ENCODE measurements at places on chromosomes 16 and 17.

DNA sequence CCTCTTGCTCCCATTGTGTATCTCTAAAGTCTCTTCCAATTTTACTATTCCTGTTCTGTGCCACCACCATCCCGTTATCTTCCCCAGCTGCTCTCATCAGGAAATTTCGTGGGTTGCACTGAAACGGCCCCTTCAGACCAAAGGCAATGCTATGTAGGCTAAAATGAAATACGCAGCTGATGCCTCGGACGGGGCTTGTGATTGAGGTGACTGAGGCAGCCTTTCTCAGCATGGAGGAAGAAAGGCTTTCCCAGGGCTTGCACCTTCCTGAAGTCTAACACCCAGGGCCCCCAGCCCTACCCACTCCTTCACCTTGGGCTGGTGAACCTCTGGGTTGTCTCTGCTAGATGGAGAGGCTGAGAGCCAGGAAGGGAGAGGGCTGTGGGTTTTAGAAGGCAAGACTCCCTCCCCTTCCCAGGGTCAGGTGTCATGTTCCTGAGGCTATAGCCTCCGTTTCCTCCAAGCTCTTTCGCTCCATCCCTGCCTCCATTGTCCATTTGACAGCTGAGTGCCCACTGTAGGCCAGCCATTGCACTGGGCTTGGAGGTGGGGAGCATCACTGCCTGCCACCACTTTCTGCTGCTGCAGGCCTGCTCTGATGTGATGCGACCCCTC lies 7.8 kb downstream of the CCDC200 start:
- H3K36me3 ChIP-seq: peaks cover 45% of the 10 kb centered on the region
- no peaks in the 10 kb centered on the region for H3K27me3 ChIP-seq
- no peak overlapping the region for H3K4me3 ChIP-seq

DNA sequence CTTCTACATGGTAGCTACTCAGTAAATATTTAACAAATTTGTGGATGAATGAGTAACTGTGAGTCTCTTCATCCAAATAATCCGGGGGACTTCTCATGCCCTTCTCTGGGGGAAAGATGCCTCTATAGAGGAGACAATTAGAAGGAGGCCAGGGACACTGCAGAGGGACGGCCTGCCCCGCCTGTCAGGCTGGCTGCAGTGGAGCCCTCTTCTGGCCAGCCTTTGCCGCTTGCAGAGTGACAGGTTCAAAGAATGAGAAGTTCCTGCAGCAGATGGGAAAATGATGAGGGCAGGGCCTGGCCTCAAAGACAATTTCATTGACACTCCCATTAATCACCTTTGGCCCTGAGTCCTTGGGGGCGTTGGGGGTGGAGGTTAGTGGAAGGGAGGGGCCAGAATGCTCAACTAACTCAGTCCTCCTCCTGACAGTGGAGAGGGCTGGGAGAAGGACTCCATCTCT lies 339.0 kb downstream of the MAF start:
- peaks cover 4% of the 10 kb centered on the region for H3K4me1 ChIP-seq
- H3K27ac ChIP-seq: no peak overlapping the region
- DNase-seq: peak; percentile 1
- no peak overlapping the region for H3K4me3 ChIP-seq
- no peaks in the 10 kb centered on the region for H3K36me3 ChIP-seq

- no peak overlapping the region for H3K27ac ChIP-seq
- H3K4me1 ChIP-seq: no peaks in the 10 kb centered on the region
- H3K36me3 ChIP-seq: peaks cover 22% of the 10 kb centered on the region
- H3K4me3 ChIP-seq: no peak overlapping the region
- DNase-seq: no peak
Measured at GRCh38 chr17:39271546-39271945, 45.8 kb upstream of the STAC2 start.

DNA sequence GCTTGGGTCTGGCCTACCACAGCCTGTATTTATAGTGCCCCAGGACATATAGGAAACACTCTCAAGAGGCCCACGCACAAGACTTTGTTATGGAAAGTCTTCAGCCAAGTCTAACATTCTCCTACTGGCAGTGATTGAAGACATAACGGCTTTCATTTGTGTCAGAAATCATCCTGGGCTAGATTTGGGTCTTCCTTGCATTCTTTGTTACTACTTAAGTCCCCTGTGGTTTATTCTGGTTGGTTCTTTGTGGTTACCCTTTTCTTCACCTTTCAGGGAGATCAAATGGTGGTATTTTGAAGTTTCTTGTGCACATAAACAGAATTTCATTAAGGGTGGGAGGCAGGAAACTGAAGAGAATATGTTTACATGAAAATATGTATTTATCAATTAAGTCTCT lies 37.7 kb downstream of the REXO5 start:
- no peak overlapping the region for H3K27ac ChIP-seq
- no peaks in the 10 kb centered on the region for H3K27me3 ChIP-seq
- no peak for DNase-seq

DNA sequence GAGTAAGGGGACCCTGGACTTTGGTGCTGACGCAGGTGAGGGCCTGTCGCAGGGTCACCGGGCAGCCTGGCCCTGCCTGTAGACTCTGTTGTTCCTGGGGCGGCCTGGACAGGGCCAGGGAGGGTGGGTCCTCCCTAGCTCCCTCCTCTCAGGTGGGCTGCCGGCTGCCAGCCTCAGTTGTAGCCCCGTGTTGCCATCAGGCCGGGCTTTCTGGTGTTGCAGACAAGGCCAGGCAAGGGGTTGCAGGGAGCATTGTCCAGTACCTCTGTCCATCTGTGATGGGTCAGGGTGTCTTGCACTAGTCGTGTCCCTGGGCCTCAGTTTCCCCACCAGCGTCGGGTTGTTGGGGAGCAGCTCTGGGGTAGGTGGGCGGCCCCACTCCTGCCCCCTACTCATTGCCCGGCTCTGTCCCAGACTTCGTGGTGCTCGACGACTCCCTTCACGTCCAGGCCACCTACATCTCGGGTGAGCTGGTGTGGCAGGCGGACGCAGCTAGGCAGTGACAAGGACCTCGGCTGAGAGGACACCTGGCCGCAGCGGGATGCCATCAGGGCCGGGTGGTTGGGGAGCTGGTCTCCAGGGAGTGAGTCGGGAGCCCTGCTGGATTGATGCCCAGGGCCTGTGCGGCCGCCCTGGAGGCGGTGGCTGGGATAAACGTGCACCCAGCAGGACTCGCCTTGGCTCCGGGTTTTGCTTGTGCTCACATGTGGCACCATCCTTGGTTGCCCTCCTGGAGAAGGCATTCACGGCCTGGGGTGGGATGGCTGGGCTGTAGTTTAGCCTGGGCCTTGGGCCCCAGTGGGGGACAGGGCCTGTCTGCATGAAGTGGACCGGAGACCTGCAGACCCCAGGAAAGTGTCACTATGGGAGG lies 1.9 kb downstream of the CEMP1 start:
- no peak overlapping the region for H3K27ac ChIP-seq
- H3K4me1 ChIP-seq: peaks cover 17% of the 10 kb centered on the region
- H3K27me3 ChIP-seq: no peaks in the 10 kb centered on the region
- H3K4me3 ChIP-seq: no peak overlapping the region

DNA sequence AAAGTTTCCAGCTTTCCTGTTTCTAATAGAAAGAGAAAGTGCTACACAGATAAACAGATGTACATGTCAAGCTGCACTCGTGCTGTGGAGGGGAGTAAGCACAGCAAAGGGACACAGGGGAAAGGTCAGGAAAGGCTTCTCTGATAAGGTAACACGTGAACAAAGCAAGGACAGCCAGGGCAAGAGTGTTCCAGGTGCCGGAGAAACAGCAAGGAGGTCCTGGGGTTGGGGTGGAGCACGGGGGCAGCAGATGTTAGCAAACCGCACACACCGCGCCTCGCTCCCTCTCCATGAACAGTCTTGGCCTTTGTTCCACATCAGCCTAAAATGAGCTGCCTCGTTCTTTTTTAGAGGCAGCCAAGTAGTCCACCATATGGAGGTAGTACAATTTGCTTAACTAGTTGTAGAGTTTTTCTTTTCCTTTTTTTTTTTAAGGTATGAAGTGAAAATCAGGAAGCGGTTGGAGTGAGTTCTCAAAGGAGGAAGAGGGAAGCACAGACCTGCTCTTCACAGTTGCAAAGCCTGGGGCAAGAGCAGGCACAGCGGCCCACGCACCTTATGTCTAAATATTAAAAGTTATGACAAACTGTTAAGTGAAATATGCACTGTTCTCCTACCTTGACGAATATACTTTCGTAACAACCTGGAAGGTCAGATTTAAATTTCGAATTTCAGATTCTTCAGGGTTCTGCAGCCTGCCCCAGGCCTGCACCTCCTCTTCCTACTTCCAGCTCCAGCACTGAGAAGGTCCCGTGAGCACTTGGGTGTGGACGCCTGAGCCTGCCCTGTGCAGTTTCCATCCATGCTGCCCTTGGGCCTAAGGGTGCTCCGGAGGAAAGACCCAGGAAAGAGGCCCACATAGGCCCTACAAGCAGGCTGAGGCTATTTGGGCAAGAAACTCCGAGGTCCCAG lies 41.5 kb upstream of the RPH3AL start:
- no peak for DNase-seq
- no peaks in the 10 kb centered on the region for H3K4me1 ChIP-seq
- H3K4me3 ChIP-seq: no peak overlapping the region
- H3K27me3 ChIP-seq: no peaks in the 10 kb centered on the region
- H3K36me3 ChIP-seq: no peaks in the 10 kb centered on the region

- H3K4me1 ChIP-seq: peaks cover 7% of the 10 kb centered on the region
- H3K4me3 ChIP-seq: no peak overlapping the region
- H3K27me3 ChIP-seq: no peaks in the 10 kb centered on the region
- DNase-seq: peak; percentile 38
- H3K36me3 ChIP-seq: no peaks in the 10 kb centered on the region
- H3K27ac ChIP-seq: no peak overlapping the region
Measured at GRCh38 chr17:78294776-78295175, 63.3 kb downstream of the TMEM235 start.

DNA sequence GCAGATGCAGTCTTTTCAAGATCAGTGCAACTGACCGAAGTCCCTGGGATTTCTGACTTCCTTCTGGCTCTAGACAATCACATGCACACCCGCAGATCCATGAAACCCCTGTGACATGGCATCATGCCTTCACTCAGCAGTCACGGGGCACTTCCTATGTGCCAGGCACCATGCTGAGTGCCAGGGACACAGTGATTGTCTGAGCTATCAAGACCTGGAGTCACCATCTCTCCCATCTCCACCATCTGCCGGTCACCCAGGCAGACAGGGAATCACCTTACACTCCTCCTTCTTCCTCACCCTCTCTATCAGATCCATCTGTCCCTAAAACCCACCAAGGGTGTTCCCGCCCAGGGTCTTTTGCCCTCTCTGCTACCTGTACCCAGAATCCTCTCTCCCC lies 5.3 kb downstream of the BEAN1 start:
- H3K4me3 ChIP-seq: no peak overlapping the region
- H3K36me3 ChIP-seq: peaks cover 11% of the 10 kb centered on the region
- peaks cover 41% of the 10 kb centered on the region for H3K4me1 ChIP-seq
- no peaks in the 10 kb centered on the region for H3K27me3 ChIP-seq
- no peak for DNase-seq
- no peak overlapping the region for H3K27ac ChIP-seq

GRCh38 chr16:85749771-85750145 lies 1.1 kb downstream of the C16orf74 start:
- H3K27me3 ChIP-seq: peaks cover 50% of the 10 kb centered on the region
- H3K27ac ChIP-seq: no peak overlapping the region
- DNase-seq: no peak
- H3K4me3 ChIP-seq: no peak overlapping the region
- H3K4me1 ChIP-seq: peaks cover 28% of the 10 kb centered on the region

DNA sequence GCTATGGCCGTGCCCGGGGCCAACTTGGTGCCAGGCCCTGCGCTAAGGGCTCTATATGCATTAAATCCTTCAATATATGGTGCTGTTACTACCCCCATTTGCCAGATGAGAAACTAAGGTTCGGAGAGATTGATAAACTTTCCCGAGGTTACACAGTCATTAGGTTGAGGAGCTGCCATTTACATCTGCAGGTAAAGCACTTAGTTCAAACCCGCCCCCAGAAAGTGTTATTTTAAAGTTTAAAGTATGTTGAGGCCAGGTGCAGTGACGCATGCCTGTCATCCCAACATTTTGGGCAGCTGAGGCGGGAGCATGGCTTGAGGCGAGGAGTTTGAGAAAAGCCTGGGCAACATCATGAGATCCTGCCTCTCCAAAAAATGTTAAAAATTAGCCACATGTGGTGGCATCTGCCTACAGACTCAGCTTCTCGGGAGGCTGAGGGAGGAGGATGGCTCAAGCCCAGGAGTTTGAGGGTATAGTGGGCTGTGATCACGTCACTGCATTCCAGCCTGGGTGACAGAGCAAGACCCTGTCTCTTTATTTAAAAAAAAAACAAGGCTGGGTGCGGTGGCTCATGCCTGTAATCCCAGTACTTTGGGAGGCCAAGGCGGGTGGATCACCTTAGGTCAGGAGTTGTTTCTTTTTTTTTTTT lies 264.7 kb downstream of the PARN start:
- H3K4me3 ChIP-seq: no peak overlapping the region
- no peaks in the 10 kb centered on the region for H3K36me3 ChIP-seq
- H3K27me3 ChIP-seq: no peaks in the 10 kb centered on the region
- peak overlapping the region; percentile 86 for H3K27ac ChIP-seq

DNA sequence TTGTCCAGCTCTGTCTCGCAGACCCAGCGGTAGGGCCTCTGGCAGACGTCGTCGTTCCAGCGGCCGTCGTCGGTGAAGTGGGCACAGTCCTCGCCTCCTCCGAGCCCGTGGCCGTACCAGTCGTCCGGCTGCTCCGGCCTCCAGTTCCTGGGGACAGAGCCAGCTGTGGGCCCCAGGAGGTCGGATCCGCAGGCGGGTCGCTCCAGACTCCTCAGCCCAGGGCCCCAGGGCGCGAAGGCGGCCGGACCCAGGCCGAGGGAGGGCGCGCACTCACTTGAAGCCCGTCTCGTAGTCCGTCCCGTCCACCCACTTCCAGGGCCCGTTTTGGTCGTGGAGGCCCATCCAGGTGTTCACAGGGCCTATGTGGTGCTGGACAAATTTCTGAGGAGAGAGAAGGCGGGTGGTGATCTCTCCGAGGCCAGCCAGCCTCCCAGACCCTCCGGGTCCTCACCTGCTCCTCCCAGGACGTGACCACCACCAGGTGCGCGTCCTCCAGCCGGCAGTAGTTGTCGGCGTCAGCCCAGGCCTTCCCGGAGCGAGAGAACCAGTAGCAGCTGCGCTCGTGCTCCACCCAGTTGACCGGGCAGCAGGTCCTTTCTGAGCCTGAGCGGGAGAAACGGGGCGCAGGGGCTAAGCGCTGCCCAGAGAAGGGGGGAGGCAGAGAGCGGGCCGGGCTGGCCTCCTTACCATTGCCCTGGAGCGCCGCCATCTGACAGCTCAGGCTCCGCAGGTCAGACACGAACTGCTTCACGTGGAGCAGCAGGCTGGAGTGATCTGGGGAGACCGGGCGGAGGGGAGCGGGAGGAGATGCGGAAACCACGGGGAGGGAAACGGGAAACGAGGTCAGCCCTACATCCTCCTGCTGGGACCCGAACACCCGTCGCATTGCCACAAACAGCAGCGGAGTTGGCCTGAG lies 5.2 kb downstream of the ASGR1 start:
- H3K36me3 ChIP-seq: no peaks in the 10 kb centered on the region
- H3K4me1 ChIP-seq: peaks cover 22% of the 10 kb centered on the region
- H3K27ac ChIP-seq: no peak overlapping the region
- H3K4me3 ChIP-seq: no peak overlapping the region

DNA sequence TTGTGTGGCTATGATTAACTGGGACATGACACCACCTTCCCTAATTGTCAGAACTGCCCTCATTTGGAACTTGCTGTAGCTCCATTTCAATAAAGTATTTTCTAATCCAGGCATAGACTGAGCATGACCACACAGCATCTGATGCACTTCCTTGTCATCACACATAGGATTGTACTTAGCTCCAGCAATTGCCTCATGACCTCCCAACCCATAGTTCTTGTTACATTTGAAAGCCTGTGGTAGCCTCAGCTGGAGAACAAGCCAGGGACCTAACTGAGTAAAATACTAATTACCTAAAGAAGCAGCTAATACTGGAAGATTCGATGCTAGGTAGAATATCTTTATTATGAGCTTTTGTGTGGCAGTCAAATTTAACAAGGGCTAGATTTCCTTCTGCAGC lies 187.3 kb upstream of the KIF2B start:
- H3K36me3 ChIP-seq: no peaks in the 10 kb centered on the region
- H3K4me3 ChIP-seq: no peak overlapping the region
- no peak overlapping the region for H3K27ac ChIP-seq

All from mesenchymal stem cell (in vitro differentiated cells and primary cell).